Lower lobe of right lung (tissue), 2 donors: ENCODE measurements at places on chromosomes 11 and 22. TPM values are rescaled to one million over a fixed set of nuclear protein-coding genes. Genes with fewer than 3 reads are reported as not detected.
A peak's percentile ranks its signal among the peaks of the same experiment; 100 is the strongest.

DNA sequence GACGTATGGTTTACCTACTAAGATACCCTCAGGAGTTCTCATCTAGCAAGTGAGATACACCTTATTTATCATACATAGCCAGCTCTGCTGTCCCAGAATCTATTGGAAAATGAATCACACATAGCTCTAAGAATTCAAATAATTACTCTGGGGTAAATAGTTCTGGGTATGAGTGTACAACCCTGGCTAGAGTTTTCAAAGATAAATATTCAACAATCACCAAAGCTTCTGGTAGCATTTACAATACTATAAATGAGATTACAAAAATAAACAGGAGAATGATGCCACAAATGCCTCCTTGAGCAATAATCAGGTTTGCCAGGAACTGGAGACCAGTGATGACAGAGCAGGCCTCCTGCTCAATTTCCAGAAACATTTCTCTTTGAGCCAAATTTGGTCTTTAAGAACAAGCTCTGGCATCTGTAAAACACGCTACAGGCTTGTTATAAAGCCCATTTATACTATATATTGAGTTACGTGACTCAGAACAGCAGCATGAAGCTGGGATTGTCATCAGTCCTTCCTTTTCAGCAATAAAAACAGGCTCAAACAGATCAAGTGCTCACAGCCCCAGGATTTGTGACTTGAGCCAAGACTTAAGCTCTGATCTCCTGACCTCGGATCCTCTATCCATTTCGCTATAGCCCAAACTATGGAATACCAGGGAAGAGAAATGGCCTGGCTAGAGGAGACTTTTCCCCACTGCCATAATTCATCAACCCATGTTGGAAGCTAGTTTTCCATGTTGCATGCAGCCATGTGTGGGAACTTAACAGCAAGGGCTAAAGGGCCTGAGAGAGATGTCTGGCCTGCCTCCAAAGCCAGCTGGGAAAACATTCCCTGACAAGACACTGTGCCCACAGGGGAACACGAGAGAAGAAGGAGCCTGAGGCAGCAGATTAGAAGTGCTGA, 19.7 kb downstream of the RAB30 start:
- peaks cover 40% of the 10 kb centered on the region for H3K4me1 ChIP-seq
- no peak overlapping the region for H3K4me3 ChIP-seq
- no peaks in the 10 kb centered on the region for H3K27me3 ChIP-seq
- H3K27ac ChIP-seq: peak overlapping the region; percentile 8
- DNase-seq: no peak

GRCh38 chr11:83025267-83025704, 46.4 kb downstream of the RAB30 start:
- H3K4me3 ChIP-seq: no peak overlapping the region
- no peak overlapping the region for H3K27ac ChIP-seq
- no peaks in the 10 kb centered on the region for H3K27me3 ChIP-seq
- no peak for DNase-seq

- DNase-seq: peak; percentile 54
- no peak overlapping the region for H3K4me3 ChIP-seq
- peaks cover 17% of the 10 kb centered on the region for H3K4me1 ChIP-seq
- peaks cover 4% of the 10 kb centered on the region for H3K27me3 ChIP-seq
- peak overlapping the region; percentile 75 for H3K27ac ChIP-seq
Measured at GRCh38 chr22:17786435-17787161, 12.3 kb upstream of the BID start.

DNA sequence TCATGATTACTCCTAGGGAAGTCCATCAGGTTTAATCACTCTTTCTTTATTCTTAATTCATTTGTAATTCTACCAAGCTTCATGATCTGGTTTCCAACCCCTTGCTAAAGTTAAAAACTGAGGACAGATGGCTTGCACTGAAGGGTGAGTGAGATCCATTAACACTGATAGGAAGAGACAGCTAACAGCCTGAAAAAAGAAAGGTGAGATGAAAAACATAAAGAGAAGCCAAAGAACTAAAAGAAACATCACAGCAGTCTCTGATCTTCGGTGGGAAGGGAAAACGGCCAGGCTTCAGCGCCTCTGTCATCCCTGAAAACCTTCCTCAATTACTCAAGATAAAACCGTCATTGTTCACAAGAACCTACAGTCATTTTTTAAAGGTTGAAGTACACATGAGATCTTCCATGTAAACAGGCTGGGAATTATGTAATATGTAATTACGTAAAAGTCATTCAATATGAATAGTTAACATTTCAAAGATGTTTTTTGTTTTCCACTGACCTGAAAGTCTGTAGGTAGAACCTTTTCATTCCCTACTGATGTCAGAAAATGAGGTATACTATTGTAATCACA, 41.3 kb downstream of the VSIG10L2 start:
- H3K4me1 ChIP-seq: no peaks in the 10 kb centered on the region
- no peak overlapping the region for H3K4me3 ChIP-seq
- no peaks in the 10 kb centered on the region for H3K36me3 ChIP-seq
- no peaks in the 10 kb centered on the region for H3K27me3 ChIP-seq
- no peak for DNase-seq
- H3K27ac ChIP-seq: no peak overlapping the region

GRCh38 chr22:45553351-45554039, 50.8 kb downstream of the FBLN1 start:
- H3K36me3 ChIP-seq: peaks cover 7% of the 10 kb centered on the region
- H3K27me3 ChIP-seq: peaks cover 11% of the 10 kb centered on the region
- no peak overlapping the region for H3K4me3 ChIP-seq

WBP2NL gene
- total RNA-seq: 1.9 TPM
